ENCODE measurements at places on chromosomes 3 and 15. TPM values are rescaled to one million over a fixed set of nuclear protein-coding genes. Genes with fewer than 3 reads are reported as not detected.

The OSTN gene
- not detected for total RNA-seq

DNA sequence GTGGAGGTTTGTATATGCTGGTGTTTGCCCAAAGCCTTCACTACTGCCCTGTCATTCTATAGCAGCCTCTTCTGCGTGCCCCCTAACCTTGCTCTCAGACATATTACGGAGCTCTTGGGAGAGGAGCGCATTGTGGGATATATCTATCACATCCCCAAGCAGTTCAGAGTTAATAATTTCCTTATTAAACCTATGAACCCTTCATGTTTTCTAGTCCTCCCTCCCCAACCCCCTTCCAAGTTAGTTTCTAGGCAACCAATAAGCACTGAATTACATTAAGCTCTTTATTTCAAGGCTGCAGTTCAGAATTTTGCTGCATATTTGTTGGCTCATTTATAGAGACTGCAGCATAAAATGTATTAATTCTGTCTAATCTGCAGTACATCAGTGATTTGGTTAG lies 57.3 kb upstream of the GRM7 start:
- no peak for DNase-seq

The PLOD2 gene
- 2.0 TPM for total RNA-seq

GRCh38 chr3:64759811-64760210 lies 72.0 kb upstream of the ADAMTS9 start:
- no peak for DNase-seq

The ASB14 gene
- not detected for total RNA-seq

DNA sequence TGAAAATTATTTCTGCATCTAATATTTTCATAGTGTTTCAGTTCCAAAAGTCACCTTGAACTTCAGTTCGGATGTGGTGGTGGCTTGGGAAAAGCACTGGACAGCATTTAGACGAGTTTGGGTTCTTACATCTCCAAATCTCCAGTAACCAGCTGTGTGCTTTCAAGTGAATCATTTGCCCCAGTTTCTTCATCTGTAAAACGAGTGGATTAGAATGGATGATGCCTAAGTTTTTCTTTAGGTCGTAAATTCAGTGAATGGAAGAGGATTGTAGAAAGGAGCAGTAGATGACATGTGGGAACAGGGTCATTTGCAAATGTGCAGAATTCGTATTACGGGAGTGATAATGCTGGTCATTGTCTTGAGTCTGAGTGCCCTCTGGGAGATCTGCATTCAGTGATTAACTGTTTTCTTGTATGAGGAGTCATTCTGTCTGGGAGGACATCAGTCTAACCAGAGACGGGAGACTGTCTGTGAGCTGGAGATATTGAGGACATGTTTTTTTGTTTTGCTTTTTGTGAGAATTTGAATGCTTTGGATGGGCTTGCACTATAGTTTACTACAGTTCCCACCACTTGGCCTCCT lies 641.6 kb upstream of the TBL1XR1 start:
- DNase-seq, result no peak

The GSK3B gene
- total RNA-seq, result 29.0 TPM

- peak; percentile 28 for DNase-seq
Measured at GRCh38 chr15:43872416-43873020, 45.7 kb downstream of the WDR76 start.

GRCh38 chr3:128616516-128617269 lies 33.9 kb downstream of the RPN1 start:
- no peak for DNase-seq

- no peak for DNase-seq
Measured at GRCh38 chr15:45810201-45810600, 175.4 kb downstream of the SQOR start.

The CNTN4 gene
- total RNA-seq, result not detected

DNA sequence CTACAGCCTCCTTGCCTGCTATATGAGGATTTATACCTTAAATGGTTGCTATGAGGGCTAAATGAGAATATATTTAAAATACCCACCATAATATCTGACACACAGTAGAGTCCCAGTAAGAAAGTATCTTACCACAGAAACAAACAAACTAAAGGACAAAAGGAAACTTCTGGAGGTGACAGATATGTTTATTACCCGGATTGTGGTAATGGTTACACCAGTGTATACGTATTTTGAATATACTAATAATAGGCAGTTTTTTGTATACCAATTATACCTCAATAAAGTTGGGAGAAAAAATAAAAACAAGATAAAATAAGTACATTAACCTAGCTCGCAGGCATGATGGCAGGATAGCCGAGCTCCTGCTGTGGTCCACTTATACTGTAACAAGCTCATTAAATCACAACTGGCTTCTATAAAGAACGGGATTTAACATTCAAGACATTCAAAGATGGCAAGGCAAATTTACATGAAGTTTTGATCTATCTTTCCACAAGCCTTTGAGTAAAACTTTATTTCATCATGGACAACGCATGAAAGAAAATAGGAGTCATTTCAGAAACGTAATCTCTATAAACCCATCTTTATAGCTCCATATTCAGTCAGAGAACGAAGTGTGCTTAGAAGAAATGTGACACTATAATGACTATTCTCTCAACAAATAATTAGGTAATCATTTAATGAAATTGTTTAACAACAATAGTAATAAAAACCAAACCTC lies 1.5 kb downstream of the RPN1 start:
- DNase-seq, result no peak

Measured in activated CD8-positive, alpha-beta T cell treated with anti-CD3 and anti-CD28 coated beads for 36 hours (primary cell).